ENCODE measurements at places on chromosomes 16 and 17.

DNA sequence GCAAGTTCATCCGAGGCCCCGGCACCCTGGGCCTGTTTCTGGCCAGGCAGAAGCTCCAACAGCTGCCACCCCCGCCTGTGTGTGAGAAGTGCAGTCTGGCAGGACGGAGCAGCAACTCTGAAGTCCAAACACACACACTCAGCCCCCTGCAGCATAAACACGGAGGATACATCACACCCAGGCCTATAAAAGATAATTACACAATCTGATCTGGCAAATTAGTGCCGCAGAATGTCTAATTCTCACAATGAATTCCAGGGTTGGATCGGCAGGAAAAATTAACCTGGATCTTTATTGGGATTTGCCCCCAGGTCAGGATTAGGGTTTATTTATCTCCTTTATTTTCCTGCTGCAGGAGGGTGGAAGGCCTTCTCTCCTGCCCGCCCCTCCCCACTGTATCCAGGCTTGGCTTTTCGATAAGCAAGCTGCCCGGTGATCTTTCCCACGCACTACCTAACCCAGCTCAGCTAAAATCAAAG is 311.4 kb downstream of the SOX9 start:
- no peak for DNase-seq

DNA sequence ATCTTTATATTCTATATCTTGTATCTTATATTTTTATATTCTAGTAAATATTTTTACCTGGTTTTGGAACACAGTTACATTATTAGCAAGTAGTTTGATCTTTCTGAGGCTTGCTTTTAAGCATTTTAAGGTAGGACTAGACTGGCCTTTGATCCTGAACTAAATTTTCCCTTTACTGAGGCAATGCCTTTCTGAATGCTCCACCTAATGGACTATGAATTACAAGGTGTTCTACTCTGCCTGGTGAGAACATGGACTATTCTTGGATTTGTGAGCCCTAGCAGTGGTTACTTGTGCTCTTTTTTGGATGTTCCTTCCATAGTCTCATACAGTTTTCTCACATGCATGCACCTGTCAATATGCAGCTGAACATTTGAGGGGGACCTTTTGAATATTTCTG is 32.5 kb upstream of the SMIM36 start:
- DNase-seq = no peak

GRCh38 chr16:74466872-74467271 is 45.6 kb upstream of the CLEC18B start:
- no peak for DNase-seq

- no peak for DNase-seq
These were observed 6.9 kb upstream of the SLC7A6 start for GRCh38 chr16:68257251-68257905.

DNA sequence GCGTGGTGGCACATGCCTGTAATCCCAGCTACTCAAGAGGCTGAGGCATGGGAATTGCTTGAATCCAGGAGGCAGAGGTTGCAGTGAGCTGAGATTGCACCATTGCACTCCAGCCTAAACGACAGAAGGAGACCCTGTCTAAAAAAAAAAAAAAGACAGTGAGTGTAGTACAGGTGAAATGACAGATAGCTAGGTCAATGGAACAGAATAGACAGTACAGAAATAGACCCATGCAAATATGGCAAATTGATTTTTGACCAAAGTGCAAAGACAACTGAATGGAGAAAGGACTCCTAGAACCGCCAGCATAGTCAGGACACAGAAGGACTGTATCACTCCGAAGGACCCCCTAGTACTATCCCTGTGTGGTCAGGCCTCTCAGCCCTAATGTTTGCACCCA is 16.6 kb upstream of the PYY start:
- DNase-seq = no peak

DNA sequence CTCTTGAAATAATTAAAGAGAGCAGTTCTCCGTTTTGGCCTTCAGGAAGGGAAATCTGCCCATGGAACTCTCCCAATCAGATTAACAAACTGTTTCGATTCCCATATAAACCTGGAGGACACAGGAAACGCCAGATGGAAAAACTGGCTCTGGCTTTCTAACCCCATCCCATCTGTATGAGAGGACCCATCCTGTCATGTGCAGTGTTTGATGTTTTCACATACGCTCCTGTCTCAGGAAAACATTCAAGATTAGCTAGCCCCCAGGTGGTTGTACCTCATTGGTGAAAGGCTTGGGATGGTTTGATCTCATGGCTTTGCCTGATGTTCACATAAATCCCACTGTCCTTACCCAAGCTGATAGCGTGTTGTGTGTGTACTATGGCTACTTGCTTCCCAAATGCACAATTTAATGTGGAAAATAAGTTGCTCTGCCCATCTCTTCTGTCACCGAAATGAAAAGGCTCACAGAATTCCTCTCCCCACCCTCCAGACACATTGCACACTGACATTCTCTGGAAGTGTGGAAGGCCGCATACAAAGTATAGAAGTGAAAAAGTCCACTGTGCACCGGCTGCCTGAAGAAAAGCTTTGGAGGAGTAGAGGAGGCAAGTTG is 18.2 kb upstream of the ERN1 start:
- DNase-seq = no peak

DNA sequence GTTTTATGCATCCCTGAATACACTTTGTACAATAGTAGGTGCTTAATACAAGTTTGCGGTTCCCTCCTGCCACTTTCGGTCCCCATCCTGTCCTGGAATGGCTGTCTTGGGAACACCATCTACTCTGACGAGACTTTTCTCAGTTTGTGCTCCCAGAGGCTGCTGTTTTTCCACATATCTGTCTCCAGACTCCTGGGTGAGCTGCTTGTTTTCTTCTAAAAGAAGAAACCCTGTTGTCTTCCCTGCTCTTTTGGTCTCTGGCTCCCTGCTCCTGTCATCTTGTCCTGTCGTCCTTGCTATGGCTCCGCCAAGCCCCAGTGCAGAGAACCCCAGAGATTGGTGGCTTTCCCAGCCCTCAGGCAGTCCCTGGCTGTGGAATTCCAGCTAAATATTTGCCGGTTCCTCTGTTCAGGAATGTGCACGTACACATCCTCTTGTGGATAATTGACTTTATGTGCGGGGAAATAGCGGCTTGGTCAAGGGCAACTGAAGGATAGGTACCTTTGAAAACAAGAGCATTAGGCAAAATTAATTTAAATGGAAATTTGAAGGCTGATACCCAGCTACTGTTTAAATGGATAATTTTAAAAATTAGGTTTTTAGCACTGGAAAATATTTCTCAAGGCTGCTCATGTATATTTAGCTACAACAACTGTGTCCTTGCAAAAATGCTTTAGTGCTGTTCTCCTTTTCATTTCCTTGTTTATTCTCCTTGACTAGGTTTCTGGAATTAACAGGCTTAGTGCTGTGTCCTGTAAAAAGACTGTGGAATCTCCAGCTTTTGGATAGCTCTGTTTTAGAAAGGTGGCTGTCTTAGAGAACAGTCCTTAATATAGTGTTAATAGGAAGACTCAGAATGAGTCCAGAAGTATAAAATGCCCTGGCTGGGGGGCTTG is 50.2 kb upstream of the SLC12A3 start:
- no peak for DNase-seq

DNA sequence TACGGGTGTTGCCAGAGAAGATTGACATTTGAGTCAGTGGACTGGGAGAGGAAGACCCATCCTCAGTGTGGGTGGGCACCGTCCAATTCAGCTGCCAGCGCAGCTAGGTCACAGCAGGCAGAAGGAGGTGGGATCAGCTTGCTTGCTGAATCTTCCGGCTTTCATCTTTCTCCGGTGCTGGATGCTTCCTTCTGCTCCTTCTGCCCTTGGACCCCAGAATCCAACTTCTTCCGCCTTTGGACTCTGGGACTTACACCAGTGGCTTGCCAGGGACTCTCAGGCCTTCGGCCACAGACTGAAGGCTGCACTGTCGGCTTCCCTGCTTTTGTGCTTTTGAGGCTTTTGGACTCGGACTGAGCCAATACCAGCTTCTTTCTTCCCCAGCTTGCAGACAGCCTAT is 46.1 kb upstream of the RPL38 start:
- no peak for DNase-seq

- DNase-seq = peak; percentile 44
These were observed 13.7 kb downstream of the MYO15B start for GRCh38 chr17:75601057-75601987.

- DNase-seq = no peak
These were observed 8.0 kb upstream of the ZNF469 start for GRCh38 chr16:88374736-88375135.

DNA sequence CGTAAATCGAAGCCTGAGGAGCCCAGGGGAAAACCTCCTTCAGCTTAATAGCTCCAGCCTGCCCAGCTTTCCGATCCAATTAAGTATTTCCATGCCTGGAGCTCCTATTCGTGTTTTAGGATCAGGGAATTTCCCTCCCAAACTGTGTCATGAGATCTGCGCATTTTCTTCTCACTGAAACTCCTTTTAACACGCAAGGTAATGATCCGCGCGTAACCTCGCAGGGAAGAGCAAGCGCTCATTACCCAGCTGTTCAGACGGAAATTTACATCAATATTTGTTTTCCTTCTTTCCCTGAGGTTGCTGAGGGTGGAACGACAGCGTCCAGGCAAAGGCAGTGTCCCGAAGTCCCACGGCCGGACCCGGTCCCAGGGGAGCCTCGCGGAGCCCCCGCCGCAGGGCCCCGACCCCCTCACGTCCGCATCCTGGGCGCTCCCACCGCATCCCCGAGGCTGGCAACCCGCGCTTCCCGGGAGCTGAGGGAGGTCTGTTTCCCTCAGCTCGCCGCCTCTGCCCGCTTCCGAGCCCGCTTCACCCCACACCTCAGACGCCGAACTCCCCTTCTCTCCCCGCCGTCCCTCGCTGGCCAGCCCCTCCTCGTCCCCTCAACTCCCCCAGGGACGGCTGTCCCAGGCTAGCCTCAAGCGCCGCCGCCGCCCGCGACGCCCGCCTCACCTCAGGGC is 415 bp downstream of the ABCA5 start:
- no peak for DNase-seq

- no peak for DNase-seq
These were observed 16.5 kb downstream of the SCNN1B start for GRCh38 chr16:23318639-23319038.

DNA sequence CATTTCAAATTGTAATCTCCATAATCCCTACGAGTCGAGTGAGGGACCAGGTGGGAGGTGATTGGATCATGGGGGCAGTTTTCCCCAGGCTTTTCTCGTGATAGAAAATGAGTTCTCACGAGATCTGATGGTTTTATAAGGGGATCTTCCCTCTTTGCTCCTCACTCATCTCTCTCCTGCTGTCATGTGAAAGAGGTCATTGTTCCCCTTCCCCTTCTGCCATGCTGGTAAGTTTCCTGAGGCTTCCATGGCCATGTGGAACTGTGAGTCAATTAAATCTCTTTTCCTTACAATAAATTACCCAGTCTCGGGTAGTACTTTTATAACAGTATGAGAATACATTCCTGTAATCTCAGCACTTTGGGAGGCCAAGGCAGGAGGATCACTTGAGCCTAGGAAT is 76.7 kb upstream of the MARCHF10 start:
- no peak for DNase-seq

DNA sequence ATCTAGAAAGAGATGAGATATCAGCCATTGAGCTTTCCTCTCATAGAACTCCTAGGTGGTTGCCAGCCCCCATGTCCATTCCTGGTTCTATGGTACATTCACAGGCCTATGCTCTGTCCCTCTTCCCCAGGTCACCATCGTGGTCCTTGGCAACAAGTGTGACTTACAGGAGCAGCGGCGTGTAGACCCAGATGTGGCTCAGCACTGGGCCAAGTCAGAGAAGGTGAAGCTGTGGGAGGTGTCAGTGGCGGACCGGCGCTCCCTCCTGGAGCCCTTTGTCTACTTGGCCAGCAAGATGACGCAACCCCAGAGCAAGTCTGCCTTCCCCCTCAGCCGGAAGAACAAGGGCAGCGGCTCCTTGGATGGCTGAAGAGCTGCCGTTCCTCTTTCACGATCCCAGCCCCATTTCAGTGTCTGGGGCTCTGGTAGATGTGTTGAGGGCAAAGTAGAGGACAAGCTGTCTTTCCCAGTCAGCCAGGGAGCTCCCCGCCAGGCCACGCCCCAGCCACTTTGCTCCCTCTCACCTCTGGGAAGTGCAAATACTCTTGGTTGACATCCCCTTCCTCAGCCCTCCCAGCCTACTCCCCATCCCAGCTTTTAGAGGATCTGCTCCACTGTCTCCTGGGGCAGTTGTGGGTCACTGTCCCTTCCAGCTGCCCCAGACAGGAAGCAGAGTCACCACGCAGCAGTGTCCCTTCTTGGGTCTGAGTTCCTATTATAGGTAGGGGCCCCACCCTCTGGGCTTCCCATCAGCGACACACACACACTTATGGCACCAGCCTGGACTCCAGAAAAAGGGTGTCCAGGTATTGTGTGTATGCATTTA is 3.8 kb downstream of the NKIRAS2 start:
- no peak for DNase-seq

GRCh38 chr17:4986951-4987766 is at the start of gene CAMTA2:
TSS of gene CAMTA2 (minus strand) at chr17:4987675. CDS start at chr17:4986222, 1,453 bp downstream.
- peak; percentile 84 for DNase-seq

- DNase-seq = no peak
These were observed 43.9 kb upstream of the ZNF469 start for GRCh38 chr16:88338896-88339295.

DNA sequence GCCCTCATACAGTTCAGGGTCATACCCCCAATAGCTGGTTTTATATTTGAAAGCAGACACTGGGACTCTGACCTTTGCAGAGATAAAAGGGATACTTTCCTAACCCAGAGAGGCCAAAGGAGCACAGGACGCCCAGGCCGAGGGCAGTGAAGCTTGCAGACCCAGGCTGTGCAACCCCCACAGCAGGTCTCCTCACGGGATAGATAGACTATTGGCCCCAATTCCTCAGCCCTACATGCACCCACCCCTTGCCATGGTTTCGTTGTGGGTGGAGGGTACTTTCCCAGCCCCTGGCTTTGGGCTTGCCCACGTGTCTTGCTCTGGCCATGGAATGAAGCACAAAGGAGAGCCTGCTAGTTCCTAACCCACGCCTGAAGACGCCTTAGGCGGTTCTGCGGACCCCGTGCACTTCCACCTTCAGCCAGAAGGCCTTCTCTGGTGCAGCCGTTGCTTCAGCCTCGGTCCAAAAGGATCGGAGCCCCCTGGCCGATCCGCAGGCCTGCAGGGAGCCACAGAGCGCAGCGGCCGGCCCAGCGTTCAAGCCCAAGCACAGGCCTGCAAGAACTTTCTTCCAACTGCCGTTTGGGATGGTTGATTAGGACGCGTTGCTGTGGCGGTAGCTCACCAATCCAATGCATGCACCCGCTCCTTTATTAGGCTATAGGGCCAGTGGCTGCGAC is 9.8 kb upstream of the BRCA1 start:
- DNase-seq = no peak

- no peak for DNase-seq
These were observed 10.1 kb downstream of the SNX29 start for GRCh38 chr16:11986521-11987057.

GRCh38 chr16:11721781-11722467 is 20.7 kb downstream of the TXNDC11 start:
- no peak for DNase-seq

All from T follicular helper cell (primary cell).